HL-60 (cell line): ENCODE measurements at places on chromosomes 6 and 20.

DNA sequence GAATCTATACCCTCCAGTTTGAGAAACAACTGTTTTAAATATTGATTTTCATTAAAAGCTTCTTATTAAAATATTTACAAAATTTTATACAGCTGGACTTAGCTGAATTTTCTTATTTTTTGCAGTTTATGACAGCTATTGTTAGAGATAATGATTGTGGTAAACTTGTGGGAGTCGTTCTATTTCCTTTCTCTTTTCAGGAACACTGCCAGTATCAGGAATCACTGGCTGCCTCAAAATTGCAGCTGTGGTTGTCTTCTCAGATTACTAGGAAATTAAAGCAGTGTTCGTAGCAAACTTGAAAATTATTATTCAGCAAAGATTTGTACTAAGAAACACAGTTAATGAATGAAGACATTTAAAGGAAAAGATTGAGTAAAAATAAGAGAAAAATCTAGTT is 311.0 kb downstream of the CENPW start:
- no peak for DNase-seq

- no peak for DNase-seq
Observed at GRCh38 chr20:47347661-47348435, 8.7 kb downstream of the ZMYND8 start.

- no peak for DNase-seq
Observed at GRCh38 chr6:93317592-93317991, 101.8 kb downstream of the EPHA7 start.

DNA sequence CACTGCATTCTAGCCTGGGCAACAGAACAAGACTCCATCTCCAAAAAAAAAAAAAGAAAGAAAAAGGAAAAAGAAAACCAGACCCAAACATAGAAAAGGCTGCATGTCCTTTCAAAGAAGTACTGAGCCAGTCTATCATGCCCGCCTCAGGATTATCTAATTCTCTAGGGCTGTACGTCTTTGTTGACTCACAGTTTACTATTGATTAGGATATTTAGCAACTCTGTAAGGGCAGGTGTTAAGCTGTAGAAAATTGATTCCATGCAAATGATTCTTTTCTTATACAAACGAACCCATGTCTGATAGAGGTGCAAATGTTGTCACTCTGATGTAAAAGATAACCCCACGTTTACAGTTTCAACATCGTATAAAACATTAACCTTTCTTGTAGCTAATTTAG is 209.0 kb downstream of the TTLL2 start:
- DNase-seq, result no peak

GRCh38 chr6:43980004-43980795 is 147.1 kb downstream of the MRPL14 start:
- no peak for DNase-seq

- no peak for DNase-seq
Observed at GRCh38 chr6:110544472-110544871, 68.1 kb upstream of the SLC22A16 start.

- DNase-seq, result no peak
Observed at GRCh38 chr6:21928827-21929226, 335.3 kb downstream of the SOX4 start.

DNA sequence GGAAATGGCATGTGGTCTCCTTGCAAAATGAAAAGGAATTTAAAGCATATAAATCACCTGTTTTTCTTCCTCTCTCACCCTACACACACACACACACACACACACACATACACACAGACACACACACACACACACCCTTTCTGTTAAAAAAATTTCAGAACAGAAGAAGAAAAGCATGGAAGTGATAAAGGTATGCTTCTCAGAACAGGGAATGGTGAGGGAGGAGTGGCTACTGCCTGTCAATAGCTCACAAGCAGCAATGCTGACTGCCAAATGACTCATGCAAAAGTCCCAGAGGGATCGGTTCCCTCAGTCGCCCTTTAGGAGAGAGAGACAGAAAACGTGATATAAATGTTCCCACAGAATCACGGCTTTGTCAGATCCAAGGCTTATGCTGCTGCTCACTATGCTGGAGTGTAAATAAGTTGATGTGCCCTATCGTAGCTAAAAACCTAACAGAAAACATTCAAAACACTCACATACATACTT is 102.6 kb downstream of the IBTK start:
- no peak for DNase-seq
